RCC 7860 (cell line): ENCODE measurements at places on chromosomes 5 and 9.

- DNase-seq: no peak
These were observed 24.9 kb downstream of the ROPN1L start for GRCh38 chr5:10466446-10467073.

DNA sequence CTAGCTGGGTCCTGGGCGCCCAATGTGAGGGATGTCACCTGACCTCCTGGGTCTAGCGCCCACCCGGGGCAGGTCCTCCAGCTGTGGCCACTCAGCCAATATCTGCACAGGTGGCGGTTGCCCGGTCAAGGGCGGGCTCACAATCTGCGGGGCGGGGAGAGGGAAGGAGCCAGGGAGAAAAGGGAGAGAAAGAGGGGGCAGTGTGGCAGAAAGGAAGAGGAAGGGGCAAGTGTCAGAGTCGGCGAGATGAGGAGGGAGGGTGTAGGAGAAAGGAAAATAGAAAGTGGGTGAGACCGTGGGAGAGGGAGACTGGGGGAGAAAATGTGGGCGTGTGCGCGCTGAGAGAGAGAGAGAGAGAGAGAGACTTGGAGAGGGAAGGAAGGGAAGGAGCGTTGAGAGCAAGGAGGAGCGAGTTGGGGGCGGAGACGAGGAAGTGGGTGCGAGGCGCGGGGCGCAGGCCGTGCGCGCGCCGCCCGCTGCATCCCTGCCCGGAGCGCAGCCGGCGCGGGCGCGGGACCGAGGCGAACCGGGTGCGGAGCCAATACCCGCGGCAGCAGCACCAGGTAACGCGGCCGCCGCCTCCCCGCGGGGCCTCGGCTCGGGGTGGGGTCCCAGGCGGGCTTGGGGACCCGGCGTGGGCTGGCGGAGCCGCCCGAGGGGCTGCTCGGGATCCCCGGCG, at the start of gene HRH2:
HRH2 (plus strand) TSS at position 479 of the 679 bp plus-strand sequence. CDS start 25,163 bp downstream, outside the sequence.
- no peak for DNase-seq

DNA sequence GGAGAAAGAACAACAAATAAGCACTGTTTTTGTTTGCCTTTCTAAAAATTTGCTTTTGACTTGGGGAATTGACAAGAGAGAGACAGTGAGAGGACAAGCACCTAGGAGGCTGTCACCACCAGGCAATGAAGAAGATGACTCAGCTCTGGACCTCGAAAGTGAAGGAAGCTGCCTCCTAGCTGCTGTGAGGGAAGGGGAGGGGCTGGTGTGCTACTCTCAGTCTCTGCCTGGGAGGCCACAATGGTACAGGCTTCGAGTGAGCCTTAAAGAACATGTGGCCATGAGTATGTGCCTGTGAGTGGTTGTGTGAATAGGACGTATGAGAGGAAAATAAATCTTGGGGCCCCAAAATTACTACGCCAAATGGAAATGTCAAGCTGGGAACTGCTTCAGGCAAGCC, 7.1 kb upstream of the PLK2 start:
- DNase-seq: peak; percentile 22

GRCh38 chr5:105587963-105588662, 2025.5 kb upstream of the NUDT12 start:
- no peak for DNase-seq

DNA sequence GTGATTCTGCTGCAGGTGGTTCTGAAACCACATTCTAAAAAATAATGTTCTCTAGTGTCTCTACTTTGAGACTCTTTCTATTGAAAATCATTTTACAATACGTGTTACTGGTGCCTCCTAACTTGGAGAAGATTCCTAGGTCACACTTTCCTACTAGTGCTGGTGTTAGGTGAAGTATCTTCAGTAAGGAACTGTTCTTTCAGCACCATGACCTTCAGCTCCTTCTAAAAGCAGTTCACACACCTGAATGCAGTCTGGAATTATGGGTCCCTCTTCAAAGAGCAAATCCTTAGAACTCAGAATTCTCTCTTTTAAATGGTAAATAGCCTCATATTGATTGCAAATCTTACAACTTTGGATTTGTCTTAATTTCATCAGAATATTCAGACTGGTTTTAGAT, 10.6 kb upstream of the DPYSL3 start:
- no peak for DNase-seq
